ENCODE measurements at places on chromosomes 7 and 10.

- DNase-seq, result peak; percentile 19
Observed at GRCh38 chr7:151210087-151210854, at the start of gene H2BK1. H2BK1 (minus strand) TSS chr7:151210488; CDS start chr7:151210318, 170 bp downstream.

DNA sequence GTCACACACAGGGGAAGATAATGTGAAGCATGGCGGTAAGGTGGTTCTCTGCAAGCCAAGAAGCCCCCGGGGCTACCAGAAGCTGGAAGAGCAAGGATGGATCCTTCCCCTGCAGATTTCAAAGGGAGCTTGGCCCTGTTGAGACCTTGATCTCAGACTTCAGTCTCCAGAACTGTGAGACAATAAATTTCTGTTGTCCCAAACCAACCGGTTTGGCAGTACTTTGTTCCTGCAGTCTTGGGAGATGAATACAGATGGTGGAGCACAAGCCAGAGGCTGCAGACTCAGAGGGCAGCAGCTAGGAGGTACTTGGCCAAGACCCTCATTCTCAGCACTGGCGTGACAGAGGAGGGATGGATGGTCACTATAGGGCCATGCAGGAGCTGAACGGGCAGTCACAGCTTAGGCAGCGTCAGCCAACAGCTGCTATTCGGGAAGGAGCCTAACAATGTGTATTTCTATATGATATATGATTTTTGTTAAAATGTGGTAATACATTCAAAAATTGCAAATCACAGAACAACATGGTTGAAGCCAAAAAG lies 387.3 kb downstream of the TNS3 start:
- DNase-seq, result no peak

DNA sequence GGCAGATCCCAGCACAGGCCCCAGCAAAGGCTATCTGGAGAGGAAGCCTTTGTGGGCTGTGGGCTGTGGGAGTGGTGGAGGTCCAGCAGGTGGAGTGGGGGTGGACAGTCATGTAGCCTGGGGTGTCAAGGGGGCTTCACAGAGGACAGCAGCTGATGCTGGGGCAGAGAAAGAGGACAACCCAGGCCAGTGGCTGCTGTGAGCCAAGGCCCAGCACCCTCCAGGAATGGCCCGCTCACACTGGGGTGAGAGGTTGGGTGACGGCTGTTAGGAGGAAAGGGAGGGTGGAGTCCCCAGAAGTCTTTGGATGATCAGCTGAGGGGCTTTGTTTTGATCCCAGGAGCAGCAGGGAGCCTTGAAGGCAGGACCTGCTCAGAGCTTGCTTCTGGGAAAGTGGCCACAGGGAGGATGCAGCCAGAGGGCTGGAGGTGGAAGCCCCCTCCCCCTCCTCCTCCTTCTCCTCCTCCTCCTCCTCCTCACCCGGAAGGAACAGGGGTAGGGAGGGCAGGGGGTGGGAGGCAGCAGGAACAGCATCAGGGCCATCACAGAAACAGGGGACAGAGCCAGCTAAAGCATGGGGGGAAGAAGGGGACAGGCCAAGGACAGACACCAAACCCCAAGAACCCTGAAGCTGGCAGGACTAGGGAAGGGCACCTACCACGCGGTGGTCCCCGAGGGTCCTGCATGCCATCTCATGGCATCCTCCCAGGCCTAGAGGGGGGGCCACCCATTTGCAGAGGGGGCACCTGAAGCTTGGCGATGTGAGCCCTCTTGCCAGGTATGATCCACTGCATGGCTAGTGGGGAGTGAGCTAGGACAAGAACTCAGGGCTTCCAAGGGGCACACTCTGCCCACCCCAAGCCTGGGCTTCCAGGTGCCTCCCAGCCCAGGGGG lies 144.9 kb downstream of the GRID1 start:
- no peak for DNase-seq

GRCh38 chr7:116101704-116102103 lies 71.1 kb upstream of the TFEC start:
- no peak for DNase-seq

DNA sequence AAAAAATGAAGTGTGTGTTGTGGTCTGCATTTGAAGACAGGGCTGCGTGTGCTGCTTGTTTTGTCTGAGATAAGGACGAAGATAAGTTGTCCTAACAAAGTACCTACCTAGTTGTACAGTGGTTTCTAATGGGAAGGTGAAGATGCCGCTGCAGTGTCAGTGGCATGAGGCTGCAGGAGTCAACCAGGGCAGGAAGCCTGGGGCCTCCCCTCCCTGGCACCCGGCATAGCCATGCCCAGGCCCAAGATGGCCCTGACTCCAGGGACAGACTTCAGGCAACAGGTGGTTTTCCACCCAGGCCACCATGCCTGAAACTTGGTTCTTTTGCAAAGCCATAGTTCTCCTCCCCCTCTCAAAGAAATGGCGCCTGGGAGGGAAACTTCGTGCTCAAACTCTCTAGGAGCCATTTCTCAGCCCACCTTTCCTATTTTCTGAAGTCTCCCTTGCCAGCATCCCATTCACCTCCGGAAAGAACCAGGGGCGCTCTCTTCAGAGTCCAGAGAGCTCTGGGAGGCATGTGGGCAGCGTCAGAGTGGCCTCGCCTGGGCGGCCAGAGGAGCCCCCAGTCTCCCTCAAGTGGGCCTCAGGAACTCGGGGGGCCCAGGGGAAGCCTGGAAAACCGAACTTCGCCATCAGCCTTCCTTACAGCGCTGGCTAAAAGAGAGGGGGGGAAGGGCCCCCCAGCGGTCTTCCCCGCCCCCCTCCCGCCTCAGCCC lies 2.1 kb upstream of the KAT6B start:
- no peak for DNase-seq

GRCh38 chr10:103799341-103799740 lies 56.0 kb downstream of the SH3PXD2A start:
- DNase-seq, result no peak

- no peak for DNase-seq
Observed at GRCh38 chr7:101676956-101677355, 47.9 kb upstream of the MYL10 start.

DNA sequence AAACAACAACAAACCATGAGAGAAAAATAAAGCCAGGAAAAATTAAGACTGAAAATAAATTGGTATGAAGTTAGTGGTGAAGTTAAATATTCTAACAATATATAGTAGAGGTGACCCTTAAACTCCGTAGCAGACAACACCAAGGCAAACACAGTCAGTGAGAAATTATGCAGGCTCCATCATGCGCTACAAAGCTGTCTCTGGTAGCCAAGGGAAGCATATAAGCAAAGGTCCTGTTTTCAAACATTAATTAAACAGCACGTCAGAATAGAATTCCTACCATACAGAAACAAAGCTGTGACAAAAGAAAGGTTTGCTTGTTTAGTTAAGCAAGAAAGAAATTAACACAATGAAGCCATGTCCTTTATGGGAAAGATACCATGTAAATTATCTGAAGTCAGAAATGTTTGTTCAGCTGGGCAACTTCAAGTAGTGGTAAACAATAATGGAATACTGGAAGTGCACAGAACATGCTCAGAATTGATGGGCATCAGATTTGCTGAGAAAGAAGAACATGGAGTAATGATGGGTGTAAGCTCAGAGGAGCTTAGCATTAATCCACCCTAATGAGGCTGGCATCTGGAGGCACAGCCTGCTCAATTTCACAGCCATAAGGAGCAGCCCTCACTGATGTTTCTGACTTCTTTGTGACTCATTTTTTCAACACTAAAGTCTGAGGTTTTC lies 75.7 kb downstream of the IGF2BP3 start:
- DNase-seq, result peak; percentile 82

DNA sequence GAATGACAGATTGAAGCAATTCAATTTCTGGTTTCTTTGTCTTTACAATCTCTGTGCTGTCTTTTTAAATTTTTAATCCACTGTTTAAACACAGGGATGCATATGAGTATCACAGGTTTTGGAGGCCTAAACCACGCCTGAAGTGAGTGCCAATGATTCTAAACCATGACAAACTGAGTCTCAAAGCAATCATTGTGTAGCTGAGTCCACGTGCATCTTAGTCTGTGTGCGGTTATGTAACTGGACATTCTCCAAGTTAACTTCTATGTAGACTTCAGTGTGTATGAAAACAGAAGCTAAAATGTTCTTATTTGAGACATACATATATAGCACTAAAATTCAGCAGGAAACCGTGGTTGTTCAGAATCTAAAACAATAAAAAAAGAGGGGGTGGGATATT lies 79.3 kb upstream of the ST8SIA6 start:
- DNase-seq, result no peak

DNA sequence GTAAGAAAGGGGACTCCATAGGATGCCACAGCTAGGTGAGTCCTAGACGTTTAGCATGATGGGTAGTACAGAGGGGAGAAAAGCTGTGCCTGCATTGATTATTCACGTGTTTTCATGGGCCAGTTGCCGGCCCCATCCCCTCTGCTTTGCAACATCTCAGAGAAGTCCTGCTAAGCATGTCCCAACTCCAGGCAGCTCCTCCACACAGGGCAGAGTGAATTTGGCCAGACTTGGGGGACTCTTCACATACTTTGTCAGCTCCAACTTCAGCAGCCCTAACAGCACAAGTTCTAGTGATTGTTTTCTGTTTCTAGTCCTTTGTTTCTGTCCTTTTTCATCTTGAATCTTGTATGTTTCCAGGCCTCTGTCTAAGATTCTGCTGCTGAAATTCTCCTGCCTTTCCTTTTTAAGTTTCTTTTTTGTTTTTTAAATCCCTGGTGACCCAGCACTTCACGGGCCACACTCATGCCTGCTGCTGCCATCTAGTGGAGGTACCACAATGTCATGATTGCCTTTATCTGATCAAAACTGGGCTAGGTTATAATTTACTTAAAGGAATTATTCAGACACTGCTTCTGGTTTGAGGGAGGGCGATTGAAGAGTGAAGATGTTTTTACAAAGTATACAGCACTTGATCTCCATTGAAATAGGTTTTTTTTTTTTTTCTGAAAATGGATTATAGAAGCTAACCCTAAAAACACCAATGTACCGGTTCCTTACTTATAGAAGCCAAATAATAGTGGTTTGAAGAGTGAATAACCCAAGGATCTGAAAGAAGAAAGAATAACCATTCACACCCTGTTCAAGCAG lies 276.9 kb downstream of the CSTF2T start:
- no peak for DNase-seq

DNA sequence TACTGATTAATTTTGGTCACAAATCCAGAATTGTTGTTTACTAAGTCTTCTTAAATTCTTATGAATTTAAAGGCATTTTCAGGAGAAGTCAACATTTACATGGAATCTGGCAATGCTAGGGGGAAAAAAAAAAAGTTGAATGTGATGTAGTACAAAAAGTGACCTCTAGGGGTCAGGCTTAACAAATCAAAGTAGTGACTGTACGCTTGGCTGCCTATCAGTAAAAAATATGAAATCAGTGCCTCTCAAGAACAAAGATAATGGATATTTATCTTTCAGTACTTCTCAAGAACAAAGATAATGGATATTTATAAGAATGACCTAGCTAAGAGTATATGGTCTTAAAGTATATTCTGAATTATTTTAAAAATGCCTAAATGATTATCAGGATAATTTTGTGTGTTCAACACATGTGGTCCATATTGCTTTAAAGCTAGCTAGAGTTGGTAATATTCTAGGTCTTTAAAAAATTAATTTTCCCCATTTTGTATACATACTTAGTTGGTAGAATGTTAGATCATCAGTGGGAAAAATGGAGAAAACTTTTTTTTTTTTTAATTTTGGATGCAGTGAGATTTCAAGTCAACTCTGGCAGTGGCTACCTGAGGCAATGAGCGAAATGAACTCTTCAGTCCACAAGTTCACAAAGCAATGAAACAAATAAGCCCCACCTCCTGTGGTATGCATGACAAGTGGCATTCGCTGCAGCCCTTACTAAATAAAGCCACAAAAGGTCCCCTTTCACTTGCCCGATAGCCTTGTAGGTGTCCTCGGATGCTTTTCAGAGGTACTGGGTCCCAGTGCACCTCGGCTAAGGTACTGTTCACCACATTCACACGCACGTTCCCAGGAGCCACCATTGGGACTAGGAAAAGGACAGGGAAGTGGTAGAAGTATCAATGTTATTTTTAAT lies 51.2 kb upstream of the LAMB4 start:
- peak; percentile 55 for DNase-seq

DNA sequence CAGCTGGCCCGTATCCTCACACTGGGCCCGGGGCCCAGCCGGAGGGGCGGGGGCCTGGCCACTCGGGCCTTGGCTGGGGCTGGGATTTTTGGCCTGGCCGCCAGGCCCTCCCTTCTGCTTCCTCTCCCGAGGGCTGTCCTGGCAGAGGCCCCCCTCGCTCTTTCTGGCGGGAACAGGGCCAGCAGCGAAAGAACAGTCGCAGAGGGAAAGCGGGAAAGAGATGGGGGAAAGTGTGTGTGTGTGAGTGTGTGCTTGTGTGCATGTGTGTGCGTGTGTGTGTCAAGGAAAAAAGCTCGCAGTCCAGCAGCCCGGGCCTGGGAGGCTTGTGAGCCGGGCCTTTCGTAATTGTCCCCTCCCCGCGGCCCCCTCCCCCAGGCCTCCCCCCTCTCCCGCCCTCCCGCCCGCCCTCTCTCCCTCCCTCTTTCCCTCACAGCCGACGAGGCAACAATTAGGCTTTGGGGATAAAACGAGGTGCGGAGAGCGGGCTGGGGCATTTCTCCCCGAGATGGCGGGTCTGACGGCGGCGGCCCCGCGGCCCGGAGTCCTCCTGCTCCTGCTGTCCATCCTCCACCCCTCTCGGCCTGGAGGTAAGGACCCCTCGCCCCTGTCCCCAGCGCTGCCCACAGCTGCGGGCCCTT lies at the start of gene ELN:
Gene ELN, plus strand, starts transcription at position 491 of the 638 bp plus-strand sequence. Its CDS starts 15 bp downstream, at position 506.
- DNase-seq, result no peak

DNA sequence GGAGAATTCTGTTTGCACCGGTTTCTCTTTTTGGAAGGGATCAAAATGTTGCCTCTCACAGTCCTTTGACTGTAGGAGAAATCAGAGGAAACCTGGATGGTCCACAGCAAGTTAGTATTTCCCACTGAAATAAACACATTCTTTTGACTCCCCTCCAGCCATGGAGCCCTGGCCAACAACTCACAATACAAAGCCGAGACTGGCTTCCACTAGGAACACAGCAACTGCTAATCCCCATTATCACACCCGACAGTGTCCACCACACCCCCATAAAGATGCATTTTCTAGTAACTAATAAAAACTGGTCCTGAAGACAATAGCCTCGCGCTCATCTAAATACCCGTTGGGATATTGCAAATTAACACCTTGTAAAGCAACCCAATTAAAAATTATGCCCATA lies 798 bp upstream of the MACROH2A2 start:
- DNase-seq, result no peak

DNA sequence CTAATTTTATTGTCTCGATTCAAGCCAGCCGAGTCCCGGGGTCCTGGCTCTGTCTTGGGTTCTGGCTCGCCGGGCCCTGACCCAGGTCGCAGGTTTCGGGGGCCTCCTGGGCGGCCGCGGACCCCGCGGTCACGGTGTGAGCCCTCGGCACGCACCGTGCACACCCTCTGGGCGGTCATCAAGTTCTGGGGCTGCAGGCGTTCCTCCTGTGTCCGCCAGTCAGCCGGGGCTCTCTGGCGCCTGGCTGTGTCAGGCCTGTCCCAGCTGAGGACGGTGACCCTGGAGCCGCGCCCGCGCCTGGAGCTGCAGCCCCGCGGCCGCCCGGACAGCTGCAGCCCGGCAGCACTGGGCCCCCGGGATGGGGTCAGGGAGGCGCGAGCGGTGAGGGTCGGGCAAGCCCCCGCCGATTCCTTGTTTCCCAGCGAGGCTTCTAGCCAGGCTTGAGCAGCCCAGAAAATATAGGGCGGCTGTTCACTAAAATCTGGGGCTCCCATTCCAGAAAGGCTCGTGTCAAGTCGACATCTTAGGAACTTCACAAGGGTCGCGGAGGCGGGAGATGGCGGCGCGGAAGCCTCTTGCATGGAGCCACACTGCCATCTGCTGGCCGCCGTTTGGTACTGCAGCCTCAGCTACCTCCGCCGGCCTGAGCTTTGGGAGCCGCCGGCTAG lies 4.2 kb upstream of the HOXA7 start:
- peak; percentile 90 for DNase-seq

Data from D341Med (cell line).